ENCODE measurements at places on chromosomes 2 and 18.

- no peaks in the 10 kb centered on the region for H3K36me3 ChIP-seq
- no peaks in the 10 kb centered on the region for H3K4me1 ChIP-seq
- DNase-seq, result no peak
- no peak within 1 kb of the TSS for H3K4me3 ChIP-seq
- H3K27me3 ChIP-seq, result peaks cover 20% of the 10 kb centered on the region
Measured at GRCh38 chr2:225399504-225399903, at the start of gene NYAP2. TSS of gene NYAP2 (plus strand) at chr2:225399710. CDS start at chr2:225408881, 9,171 bp downstream.

GRCh38 chr2:217958206-217958883 is 44.5 kb downstream of the TNS1 start:
- no peaks in the 10 kb centered on the region for H3K27me3 ChIP-seq
- DNase-seq, result no peak
- H3K36me3 ChIP-seq, result no peaks in the 10 kb centered on the region

GRCh38 chr2:84481702-84482101 is 22.6 kb upstream of the SUCLG1 start:
- H3K4me1 ChIP-seq, result peaks cover 12% of the 10 kb centered on the region
- peak; percentile 22 for DNase-seq
- H3K27ac ChIP-seq, result peak overlapping the region; percentile 31
- no peak overlapping the region for H3K4me3 ChIP-seq
- no peaks in the 10 kb centered on the region for H3K27me3 ChIP-seq

DNA sequence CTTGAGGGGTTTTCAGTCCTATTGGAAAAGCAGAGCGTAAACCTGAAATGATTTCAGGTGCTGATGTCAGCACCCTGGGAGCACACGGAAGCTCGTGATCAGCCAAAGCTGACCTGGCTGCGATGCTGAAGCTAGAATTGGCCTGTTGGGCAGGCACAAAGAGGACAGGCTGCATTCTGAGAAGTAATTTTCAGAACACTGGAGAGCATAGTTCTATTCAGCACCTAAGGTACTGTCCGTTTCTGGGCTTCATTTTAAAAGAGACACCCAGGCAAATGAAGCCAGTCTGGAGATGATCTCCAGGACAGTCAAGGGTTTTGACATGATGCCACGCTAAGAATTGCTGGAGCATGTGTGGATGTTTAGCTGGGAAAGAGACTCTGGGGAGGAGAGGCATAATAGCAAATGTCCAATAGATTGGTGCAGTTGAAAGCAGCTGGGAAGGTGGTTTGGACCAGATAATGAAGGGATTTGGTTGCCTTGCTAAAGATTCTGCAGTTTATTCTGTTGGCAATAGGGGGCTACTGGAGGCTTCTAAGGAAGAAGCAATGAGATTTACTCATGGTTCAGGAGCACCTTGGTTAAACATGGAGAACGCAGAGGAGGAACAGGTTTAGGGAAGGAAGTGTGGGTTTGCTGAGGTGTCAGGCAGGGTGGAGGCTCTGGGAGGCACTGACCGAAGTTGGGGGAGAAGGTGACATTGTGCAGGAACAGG is 86.6 kb downstream of the ACOXL start:
- no peak for DNase-seq
- H3K27me3 ChIP-seq, result peaks cover 50% of the 10 kb centered on the region
- H3K36me3 ChIP-seq, result no peaks in the 10 kb centered on the region
- no peak overlapping the region for H3K4me3 ChIP-seq
- no peak overlapping the region for H3K27ac ChIP-seq

- H3K27ac ChIP-seq, result no peak overlapping the region
- no peaks in the 10 kb centered on the region for H3K27me3 ChIP-seq
- no peak for DNase-seq
- no peak overlapping the region for H3K4me3 ChIP-seq
- no peaks in the 10 kb centered on the region for H3K4me1 ChIP-seq
Measured at GRCh38 chr2:120204022-120204405, 19.2 kb downstream of the TMEM185B start.

DNA sequence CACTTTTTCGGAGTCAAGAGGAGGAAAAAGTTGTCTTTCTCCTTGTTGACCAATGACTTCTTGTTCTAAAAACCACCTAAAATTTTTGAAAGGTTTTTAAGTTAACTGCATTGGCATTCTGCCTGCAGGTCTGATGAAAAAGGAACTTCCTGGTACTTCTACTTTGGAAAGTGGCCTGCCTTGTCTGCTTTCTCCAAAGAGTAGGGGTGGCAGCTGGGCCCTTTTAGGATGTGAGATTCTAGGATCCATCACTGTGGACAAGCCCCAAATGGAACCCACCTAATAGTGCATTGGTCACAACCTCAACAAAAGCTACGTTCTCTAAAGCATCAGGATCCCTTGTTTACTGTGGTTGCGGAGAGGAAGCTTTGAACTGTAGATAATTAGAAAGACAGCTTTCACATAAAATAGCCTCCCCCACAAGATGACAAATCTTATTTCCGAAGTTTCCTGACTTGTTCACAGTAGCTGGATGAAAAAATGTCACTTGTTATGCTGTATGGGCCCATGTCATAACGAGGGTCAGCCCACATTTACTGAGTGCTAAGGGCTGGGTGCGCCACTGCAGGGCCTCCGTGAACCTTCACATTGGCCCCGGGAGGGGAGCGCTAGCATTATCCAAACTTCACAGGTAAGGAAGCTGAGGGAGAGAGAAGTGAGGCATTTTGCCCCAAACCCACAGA is 17.4 kb downstream of the ASPRV1 start:
- peaks cover 44% of the 10 kb centered on the region for H3K4me1 ChIP-seq
- DNase-seq, result no peak
- H3K4me3 ChIP-seq, result no peak overlapping the region
- H3K27me3 ChIP-seq, result no peaks in the 10 kb centered on the region
- peaks cover 4% of the 10 kb centered on the region for H3K36me3 ChIP-seq

DNA sequence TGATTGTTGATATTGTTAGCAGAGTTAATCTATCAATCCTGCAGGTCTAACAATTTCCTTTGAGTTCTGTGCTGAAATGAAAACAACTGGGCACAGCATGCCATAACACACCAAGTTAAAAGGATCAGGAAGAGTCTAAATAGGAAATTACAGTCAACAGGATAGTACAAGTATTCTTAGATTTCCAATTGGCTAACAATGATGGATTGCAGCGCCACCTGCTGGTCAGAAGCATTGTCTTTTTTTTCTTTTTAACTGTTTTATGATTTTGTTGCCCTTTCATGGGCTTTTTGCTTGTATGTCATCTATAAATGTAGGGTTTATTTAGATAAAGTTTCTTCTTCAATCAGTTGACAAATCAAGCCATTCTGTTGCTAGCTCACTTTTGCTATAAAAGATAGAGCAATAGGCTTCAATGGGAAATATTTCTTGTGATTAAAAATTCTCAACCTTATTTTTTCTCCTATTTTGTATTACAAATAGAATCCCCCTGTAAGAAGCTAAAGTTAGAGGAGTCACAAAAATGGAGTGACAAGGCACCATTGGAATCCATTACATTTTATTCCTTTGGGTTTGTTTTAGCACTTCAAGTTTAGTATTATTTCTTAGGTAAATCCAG is 40.8 kb upstream of the RPRM start:
- H3K36me3 ChIP-seq, result no peaks in the 10 kb centered on the region
- H3K27me3 ChIP-seq, result peaks cover 5% of the 10 kb centered on the region
- no peak overlapping the region for H3K27ac ChIP-seq
- no peaks in the 10 kb centered on the region for H3K4me1 ChIP-seq
- H3K4me3 ChIP-seq, result no peak overlapping the region
- peak; percentile 40 for DNase-seq

DNA sequence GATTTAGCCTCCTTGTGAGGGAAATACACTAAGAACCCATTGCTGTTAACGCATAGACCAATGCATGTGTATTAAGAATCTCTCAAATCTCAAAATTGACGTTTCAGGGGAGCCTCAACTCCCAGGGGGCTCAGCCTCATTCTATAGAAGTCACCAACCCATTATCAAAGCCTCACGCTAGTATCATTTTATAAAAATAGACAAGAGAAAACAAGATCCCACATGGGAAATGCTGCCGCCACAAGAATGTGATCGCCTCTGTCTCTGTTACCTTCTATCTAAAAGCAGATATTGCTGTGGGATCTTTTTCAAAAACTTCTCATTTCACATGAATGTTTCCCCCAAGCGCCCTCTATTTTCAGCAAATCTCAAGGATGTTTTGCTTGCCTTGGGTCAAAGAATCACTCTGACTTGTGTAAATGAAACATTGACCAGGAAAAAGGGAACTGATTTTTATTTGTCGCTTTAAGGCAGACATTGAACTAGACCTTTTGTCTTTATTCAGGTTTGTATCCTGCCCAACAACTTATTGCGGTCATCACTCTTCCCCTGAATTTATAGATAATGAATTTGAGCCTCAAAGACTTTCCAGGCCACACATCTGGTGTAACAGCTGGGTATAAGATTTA is 679.0 kb upstream of the ID2 start:
- H3K27ac ChIP-seq, result no peak overlapping the region
- no peak for DNase-seq
- peaks cover 28% of the 10 kb centered on the region for H3K4me1 ChIP-seq
- H3K36me3 ChIP-seq, result no peaks in the 10 kb centered on the region
- H3K4me3 ChIP-seq, result no peak overlapping the region

- H3K4me3 ChIP-seq, result no peak overlapping the region
- H3K4me1 ChIP-seq, result peaks cover 25% of the 10 kb centered on the region
- no peak for DNase-seq
- H3K36me3 ChIP-seq, result no peaks in the 10 kb centered on the region
- H3K27ac ChIP-seq, result no peak overlapping the region
Measured at GRCh38 chr2:45696708-45697107, 45.2 kb downstream of the PRKCE start.

DNA sequence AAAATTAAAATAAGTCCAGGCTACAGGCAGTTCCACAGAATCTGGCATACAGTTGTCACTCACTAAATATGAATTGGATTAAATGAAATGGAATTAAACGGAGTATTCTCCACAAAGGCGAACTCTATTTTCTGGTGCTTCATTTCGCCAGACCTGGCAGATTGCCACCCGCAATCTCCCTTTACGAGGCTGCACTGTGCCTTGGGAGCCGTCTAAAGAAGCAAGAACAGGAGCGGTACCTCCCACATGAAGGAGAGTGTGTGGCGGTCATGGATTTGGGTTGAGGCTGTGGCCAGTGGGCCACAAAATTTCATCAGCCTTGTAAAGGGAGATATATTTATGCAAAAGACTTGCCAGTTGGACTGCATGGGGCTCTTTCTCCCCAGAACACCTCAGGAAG is 151.0 kb downstream of the OSR1 start:
- H3K27ac ChIP-seq, result no peak overlapping the region
- DNase-seq, result no peak
- no peaks in the 10 kb centered on the region for H3K27me3 ChIP-seq
- no peaks in the 10 kb centered on the region for H3K36me3 ChIP-seq
- no peaks in the 10 kb centered on the region for H3K4me1 ChIP-seq

DNA sequence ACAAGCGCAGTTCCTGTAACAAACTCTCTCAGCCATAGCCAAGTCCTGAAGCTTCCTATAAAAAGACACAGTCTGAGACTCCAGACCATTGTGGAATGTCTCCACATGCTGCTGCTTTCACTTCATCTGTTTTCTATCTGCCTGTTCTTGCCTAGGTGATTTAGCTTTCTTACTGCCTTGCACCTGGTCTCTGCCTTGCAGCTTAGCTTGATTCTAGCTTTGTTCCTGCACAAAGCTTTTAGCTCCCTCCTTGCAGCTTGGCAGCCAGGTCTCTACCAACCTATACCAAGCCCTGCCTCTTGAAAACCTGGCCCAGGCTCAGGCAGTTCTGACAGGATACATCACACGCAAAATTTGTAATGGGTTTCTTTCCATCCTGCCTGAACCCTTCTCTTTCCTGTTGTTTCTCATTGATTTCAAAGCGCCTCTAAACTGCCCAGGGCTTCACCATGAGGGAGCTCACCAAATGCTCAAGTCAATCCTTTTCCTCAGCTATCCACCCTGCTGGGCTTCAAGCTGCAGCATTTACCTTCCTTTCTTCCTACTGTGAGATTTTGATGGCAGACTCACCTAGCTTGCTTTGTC is 941.3 kb upstream of the NXPH2 start:
- H3K4me1 ChIP-seq, result no peaks in the 10 kb centered on the region
- no peak for DNase-seq
- H3K36me3 ChIP-seq, result no peaks in the 10 kb centered on the region
- H3K27ac ChIP-seq, result no peak overlapping the region

GRCh38 chr2:167579826-167580225 is 667.6 kb downstream of the STK39 start:
- H3K36me3 ChIP-seq, result no peaks in the 10 kb centered on the region
- no peak overlapping the region for H3K4me3 ChIP-seq
- H3K4me1 ChIP-seq, result no peaks in the 10 kb centered on the region
- H3K27ac ChIP-seq, result no peak overlapping the region

DNA sequence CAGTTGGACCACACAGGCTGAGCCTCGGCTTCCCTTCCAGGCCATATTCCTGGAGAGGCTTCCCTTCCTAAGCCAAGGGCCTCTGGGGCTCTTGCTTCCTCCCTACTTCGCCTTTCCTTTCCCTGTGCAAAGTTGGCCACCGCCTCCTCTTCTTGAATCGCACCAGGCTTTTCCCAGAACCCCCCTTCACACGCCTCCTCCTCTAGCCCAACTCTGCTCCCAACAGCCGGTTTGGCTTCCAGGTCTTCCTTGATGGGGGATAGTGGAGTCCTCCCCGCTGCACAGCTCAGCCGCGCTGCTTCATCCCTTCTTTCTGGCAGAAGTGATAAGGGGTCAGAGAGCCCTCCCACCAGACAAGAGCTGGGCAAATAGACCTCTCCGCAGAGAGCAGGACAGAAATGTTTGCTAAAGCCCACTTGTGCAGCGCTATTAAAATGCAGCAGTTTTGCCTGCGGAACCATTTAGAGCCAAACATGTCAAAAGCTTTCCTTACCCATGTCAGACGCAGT is 56.4 kb downstream of the SNORC start:
- no peaks in the 10 kb centered on the region for H3K36me3 ChIP-seq
- H3K27me3 ChIP-seq, result peaks cover 52% of the 10 kb centered on the region
- peaks cover 19% of the 10 kb centered on the region for H3K4me1 ChIP-seq
- DNase-seq, result no peak

DNA sequence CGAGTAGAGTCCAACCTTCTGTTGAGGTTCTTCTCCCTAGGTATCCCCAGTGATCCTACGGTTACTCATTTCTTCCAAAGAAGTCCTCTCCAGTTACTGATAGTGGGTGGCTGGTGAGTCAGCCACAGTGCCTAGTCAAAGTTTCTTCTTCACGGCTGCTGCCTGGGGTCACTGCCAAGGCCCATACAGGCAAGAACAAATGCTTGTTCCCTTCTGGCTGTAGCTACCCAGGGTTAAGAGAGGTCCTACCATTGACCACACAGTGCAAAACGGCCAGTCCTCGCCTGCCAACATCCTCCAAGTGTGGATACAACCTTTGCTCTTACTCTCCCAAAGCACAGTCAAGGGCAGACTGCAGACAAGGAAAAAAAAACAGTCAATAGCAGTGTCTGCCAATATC is 2.9 kb upstream of the PTPN4 start:
- H3K4me1 ChIP-seq, result peaks cover 38% of the 10 kb centered on the region
- peaks cover 3% of the 10 kb centered on the region for H3K36me3 ChIP-seq
- no peak overlapping the region for H3K4me3 ChIP-seq
- H3K27ac ChIP-seq, result no peak overlapping the region

DNA sequence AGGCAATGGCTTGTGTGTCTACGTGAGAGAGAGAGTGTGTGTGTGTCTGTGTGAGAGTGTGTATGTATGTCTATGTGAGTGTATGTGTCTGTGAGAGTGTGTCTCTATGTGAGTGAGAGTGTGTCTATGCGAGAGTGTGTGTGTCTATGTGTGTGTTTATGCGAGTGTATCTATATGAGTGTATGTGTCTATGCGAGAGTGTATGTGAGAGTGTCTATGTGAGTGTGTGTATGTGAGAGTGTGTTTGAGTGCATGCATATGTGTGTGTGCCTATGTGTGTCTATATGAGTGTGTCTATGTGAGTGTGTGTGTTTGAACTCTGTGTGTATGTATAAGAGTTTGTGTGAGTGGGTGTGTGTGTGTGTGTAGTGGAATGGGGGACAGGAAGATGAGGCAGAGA is 9.8 kb upstream of the GNLY start:
- no peaks in the 10 kb centered on the region for H3K36me3 ChIP-seq
- no peak for DNase-seq
- H3K4me3 ChIP-seq, result no peak overlapping the region
- H3K4me1 ChIP-seq, result peaks cover 15% of the 10 kb centered on the region
- H3K27me3 ChIP-seq, result peaks cover 5% of the 10 kb centered on the region

Data from activated T-cell treated with anti-CD3 and anti-CD28 coated beads, Interleukin-2, amount 50 U/mL, for 72 hours (primary cell).